ENCODE measurements at places on chromosomes 16 and 17.

- ATAC-seq = peak; percentile 94
Measured at GRCh38 chr17:74987418-74987908, at the start of gene CDR2L. Gene CDR2L (plus strand): TSS chr17:74987632. CDS start chr17:74988044, 412 bp downstream.

DNA sequence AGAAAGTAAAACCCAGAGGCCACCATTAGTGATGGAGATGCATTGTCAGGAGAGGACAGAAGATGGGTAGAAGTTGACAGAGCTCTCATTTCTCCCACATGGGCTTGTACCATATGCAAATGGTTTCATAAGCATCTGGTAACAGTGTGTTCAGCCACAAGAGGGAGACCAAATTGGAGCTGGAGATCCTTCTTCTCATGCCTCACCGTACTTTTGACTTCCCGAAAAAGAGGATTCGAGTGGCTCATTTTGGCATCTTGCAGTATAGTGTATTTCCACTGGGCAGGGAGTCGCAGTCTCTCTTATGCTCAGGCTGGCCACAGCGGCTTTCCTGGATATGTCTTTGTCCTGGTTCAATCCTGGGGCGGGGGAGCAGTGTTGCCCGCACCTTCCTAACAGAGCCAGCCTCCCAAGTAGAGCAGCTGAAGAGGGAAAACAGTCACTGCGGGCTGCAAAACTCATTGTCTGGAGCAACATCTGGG is 23.8 kb downstream of the TBC1D3B start:
- ATAC-seq = no peak

DNA sequence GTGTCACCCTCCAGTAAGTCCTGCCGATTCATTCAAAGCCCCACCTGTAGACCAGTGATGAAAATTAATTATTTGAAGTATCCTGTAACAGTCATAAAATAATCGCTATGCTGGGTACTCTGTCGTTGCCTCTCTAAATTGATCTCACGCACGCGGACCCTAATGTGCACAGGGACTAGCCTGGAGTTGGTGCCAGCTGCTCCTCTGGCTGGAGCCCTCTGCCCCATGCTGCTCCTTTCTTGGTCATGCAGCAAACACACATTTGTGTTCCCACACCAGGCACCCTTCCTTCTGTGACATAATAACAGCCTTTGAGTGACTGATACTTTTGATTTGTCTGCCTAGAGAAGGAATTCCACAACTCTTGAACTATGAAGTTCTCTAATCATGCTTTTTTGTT is 16.0 kb downstream of the RAB11FIP3 start:
- ATAC-seq = no peak

DNA sequence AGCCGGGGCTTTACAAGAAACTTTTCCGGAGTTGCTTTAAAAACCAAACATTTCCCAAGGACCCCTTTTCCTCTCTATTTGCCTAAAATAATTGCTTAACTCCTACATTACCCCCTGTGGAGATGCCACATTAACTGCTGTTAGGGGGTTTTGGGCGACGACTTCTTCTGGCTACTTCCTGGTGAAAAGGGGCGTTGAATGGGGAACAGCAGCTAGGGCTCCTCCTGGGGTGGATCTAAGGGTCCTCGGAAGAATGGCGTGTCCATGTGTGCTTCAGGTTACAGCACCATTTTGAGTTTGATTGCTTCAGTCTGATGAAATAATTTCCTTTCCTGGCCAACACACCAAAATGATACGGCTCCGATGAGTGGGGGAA is 22.0 kb downstream of the ABCC1 start:
- ATAC-seq = no peak

GRCh38 chr17:74234486-74234885 is 21.1 kb downstream of the TTYH2 start:
- ATAC-seq = no peak

DNA sequence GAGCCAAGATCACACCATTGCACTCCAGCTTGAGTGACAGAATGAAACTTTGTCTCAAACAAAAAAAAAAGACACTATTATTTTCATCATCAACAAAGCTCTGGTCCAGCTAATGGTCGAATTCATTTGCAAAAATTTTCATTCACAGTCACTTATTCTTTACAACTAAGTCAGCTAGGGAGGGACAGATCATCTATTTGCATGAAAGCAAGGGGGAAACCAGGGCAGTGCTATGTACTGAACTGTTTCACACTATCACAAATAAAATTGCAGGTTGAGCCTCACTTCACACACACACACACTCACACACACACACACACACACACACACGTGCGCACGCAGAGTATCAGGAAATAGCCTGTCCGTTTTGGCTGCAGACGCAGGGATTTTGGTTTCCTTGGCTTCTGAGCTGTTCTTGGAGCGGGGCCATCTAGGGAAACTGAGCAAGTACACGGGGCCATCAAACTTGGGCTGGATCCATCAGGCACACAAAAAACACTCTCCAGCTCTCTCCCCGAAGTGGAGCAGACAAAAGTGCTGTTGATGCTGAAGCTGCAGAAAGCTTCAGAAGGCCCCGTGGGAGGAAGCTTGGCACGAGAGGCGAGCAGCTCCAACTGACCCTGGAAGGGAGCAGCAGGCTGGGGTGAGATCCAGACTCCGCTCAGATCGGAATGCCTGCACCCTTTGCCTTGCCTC is 44.3 kb upstream of the HELZ start:
- peak; percentile 75 for ATAC-seq

Measured in gastroesophageal sphincter (tissue), 4 donors.